ENCODE measurements at places on chromosomes 6 and 20.

DNA sequence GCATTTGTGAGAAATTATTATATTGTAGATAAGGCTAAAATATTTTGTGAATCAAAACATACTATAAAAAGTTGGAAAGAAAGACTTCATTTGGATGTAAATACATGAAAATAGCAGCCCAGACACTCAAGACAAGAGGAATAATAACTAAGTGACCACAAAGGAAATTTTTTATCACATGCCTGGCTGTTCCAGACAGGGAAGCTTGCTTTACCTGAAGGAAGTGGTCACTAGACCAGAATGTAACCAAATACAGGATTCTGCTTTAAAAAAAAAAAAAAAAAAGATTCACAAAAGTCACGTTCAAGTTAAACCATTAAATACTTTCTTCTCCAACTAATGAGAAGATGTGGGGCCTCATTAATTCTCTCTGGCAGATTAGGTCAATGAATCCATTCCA, 9.3 kb upstream of the HLA-DQB2 start:
- no peak for DNase-seq

GRCh38 chr6:19866173-19866984, 29.2 kb downstream of the ID4 start:
- no peak for DNase-seq

DNA sequence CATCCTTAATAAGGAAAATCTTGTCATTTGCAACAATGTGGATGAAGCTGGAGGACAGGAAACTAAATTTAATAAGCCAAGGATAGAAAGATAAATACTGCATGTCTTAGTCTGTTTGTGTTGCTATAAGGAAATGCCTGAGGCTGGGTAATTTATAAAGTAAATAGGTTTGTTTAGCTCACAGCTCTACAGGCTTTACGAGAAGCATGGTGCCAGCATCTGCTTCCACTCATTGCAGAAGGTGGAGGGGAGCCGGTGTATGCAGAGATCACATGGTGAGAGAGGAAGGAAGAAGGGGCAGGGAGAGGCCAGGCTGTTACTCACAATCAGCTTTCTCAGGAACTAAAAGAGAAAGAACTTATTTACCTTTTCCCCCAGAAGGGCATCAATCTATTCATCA, 118.9 kb upstream of the SMLR1 start:
- no peak for DNase-seq

DNA sequence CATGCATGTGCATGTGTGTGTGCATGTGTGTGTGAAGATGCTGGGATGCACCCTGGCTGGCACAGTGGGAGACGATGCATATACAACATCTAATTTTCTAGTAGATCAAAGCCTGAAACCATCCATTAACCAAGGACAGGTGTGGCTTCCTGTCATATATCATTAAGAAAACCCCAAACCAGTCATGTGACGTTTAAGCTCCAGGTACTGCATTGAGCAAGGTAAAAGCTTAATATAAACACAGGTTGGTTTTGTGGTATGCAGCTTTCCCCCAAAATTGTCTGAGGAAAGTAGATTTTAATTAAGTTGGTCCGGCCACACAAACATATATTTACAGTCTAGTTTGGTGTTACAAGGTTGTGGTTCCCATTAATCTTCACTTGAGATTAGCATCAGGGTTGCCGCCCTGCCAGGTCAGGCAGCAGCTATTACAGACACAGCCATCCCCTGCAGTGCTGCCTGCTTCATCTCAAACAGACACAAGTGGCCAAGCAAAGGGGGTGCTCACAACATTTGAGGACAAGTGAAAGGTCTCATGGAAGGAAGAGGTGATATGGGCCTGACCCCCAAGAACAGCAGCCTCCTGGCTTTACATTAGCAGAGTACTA, 48.6 kb upstream of the NAA20 start:
- DNase-seq: no peak

DNA sequence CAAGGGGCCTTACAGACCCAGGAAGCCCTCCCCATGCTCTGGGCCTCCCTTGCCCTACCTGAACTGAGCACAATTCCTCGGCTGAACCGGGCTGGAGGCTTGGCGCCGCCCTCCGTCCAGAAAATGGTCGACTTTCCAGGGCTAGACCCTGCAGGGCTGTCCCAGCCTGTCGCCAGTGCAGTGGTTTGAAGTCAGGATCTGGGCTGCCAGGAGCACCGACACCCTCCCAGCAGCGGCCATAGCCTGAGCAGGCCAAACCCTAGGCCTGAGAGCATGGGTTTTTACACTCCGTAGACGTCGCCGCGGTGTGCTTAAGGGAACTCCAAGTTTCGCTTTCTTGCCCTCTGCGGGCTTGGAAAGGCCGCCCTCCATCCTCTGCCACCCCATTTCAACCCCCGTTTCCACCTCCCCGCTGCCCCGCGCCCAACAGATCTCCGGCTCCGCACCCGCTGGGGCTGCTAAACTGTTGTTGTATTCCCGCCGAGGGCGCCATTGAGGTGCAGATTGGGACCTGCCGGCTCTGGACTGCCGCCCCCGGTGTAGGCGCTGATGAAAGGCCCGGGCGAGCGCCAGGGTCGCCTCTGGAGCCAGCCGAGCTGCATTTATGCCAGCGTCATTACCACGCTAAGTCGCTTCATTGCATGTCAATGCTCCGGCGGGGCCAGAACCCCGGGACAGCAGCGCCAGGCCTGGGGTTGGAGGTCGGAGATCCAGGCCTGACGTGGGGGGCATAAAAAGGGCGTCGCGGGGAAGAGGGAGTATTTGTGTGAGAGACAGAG, 2.2 kb upstream of the TFAP2A start:
- DNase-seq: no peak

- DNase-seq: no peak
These were observed 50.8 kb downstream of the UTRN start for GRCh38 chr6:144335914-144336313.

- no peak for DNase-seq
These were observed 105.4 kb downstream of the TMEM242 start for GRCh38 chr6:157217894-157218370.

Data from anterior cingulate cortex (tissue), 58 donors.